Fibroblast of skin of scalp (primary cell): ENCODE measurements at places on chromosomes 2 and 18.

DNA sequence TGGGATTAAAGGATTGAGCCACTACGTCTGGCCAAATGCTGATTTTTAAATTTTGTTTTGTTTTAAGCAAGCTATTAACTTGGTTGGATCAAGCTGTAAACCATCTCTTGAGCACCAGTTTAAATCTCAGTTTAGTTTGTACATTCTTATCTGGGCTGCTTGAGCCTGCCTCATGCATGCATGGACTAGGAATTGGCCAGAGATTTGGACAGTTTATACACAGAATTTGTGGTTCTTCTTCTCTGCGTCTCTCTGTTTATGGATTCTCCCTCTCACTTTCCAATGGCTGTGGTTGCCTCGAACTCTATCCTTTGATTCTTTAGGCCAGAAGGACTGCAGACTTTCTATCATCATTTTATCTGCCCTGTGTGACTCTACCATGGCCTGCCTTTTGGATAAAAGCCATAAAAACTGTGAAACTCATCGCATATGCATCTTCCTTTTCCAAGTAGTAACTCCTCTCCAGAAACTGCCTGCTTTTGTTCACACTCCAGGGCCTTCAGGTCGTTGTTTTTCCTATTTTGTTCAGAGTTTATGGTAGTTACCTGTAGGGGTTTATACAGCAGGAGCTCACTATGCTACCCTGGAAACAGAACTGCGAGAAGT lies 32.5 kb upstream of the PLB1 start:
- no peak for DNase-seq

DNA sequence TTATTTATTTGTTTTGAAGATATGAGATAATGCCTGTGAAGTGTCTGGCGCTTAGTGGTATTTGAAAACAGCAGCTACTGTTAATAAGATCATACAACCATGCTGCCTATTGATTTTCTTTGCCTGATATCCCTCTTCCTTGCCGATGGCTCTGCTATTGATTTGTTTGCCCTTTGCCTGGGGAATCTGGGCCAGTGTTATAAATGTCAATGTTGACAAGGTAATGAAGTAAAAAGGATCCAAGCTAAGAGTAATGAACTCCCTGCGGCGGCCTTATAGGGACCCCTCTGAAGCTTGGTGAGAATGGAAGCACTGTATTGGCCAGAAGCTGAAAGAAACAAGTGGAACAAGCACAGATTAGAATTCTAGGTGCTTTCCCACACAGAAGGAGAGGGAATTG lies 854.6 kb downstream of the CNTNAP5 start:
- DNase-seq: no peak

- DNase-seq: no peak
Measured at GRCh38 chr2:144133936-144134665, 385.8 kb downstream of the ZEB2 start.

DNA sequence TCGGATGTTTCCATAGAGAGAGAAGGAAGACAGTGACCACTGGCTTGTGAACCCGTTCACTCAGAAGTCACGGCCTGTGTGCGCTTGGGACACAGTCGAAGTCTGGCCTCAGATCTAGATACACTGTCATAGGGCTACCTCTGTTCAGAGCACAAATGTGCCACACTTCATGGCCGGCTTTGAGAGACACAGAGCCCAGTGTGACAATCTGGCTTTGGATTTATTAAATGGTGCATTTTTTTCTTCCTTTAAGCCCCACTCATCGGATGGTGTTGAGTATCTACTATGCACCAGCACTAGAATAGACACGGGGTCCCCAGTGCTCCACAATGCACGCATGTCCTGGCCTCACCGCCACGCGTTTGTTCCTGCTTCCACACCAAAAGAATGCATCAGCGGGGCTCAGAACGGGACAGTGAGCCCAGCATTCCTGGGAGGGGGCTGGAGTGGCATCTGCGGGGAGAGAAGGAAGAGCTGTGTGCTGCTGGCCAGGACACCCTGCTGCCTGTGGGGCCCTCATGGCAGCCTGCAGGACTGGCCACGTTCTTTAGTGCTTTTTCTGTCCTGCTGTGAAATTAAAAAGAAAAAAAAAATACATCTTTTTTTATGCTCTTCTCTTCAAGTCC lies 738.9 kb upstream of the SALL3 start:
- DNase-seq: no peak

DNA sequence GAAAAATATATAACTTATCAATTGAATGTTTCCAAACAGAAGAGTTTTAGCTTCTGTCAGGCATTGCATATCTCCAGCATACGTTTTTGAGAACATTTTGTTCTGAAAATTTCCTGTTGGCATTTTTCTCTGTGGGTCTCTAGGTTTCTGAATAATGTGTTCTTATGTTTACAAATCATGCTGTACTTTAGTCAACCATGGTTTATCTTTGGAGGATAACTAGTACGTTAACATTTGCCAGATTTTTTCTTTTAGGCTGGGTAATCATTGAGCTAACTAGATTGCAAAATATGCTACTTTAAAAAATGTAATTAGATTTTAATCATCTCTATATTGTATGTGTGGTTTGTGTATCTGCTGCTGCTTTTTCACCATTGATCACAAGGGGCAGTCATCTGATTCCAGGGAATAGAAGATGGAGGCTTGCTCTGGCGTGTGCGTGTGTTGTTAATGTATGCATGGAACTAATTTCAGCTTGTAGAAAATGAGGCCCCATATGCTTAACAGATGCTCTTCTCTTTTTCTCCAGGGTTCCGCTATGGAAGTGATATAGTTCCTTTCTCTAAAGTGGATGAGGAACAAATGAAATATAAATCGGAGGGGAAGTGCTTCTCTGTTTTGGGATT lies 21.3 kb downstream of the XRCC5 start:
- no peak for DNase-seq

DNA sequence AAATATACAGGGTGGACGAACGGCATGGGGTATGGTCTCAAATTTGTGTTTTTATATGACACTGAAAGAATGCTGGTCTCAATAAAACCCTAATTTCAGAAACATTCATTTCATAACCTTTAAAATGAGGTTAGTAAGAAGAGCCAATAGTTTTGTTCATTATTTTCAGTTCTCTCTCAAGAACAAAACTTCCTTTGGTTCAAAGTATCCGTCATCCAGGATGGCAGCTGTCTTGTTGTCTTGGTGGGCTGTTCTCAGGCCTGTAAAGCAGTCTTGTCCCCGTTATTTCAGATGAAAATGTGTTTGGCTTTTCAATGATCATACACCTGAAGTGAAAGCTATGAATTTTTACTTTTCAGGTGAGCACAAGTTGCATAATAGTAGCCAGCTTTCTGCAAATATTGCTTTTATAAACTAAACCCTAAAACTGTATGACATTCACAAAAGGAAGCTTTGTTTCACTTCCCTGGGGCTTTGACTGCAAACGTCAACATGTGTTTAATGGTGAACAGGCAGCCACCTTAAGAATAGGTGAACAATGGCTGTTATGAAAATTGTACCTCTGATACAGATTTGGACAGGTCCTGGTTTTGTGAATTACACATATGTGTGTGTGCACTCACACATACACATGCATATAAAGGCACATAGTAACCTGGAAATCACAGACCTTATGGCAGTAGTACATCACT lies 2.6 kb downstream of the IL18RAP start:
- DNase-seq: no peak

- DNase-seq: no peak
Measured at GRCh38 chr2:177708660-177709444, 316.3 kb downstream of the AGPS start.

GRCh38 chr2:170284205-170284604 lies 106.3 kb downstream of the MYO3B start:
- no peak for DNase-seq

GRCh38 chr2:119673796-119674195 lies 5.2 kb upstream of the TMEM177 start:
- no peak for DNase-seq

- DNase-seq: peak; percentile 23
Measured at GRCh38 chr2:53969968-53970723, 647 bp downstream of the PSME4 start.

- DNase-seq: no peak
Measured at GRCh38 chr18:4586731-4587130, 131.6 kb upstream of the DLGAP1 start.

- no peak for DNase-seq
Measured at GRCh38 chr2:39218391-39218790, 25.4 kb downstream of the CDKL4 start.

- no peak for DNase-seq
Measured at GRCh38 chr2:55235724-55236538, 3.4 kb downstream of the RPS27A start.

DNA sequence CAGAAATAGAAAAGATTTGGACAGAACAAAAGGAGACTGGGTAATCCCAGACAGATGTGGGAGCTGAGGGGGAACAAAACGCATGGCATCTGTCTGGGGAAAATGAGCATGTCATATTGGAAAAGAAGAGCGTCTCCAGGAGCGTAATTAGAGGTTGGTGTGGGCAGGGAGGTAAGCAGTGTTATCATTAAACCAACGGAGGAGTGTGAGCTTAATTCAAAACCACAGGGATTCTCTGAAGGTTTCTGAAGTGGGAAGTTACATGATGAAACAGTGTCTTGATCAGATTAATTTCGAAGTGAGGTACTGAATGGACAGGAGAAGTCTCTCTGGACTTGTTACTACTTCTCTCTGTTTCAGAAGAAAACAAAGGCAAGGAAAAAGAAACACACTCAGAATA lies 53.3 kb downstream of the DTNB start:
- no peak for DNase-seq

GRCh38 chr2:218125095-218125494 lies 733 bp upstream of the CXCR2 start:
- no peak for DNase-seq

GRCh38 chr18:58501066-58501896 lies 127.6 kb downstream of the ALPK2 start:
- DNase-seq: no peak

- peak; percentile 69 for DNase-seq
Measured at GRCh38 chr2:60674524-60675165, 81.4 kb upstream of the PAPOLG start.

DNA sequence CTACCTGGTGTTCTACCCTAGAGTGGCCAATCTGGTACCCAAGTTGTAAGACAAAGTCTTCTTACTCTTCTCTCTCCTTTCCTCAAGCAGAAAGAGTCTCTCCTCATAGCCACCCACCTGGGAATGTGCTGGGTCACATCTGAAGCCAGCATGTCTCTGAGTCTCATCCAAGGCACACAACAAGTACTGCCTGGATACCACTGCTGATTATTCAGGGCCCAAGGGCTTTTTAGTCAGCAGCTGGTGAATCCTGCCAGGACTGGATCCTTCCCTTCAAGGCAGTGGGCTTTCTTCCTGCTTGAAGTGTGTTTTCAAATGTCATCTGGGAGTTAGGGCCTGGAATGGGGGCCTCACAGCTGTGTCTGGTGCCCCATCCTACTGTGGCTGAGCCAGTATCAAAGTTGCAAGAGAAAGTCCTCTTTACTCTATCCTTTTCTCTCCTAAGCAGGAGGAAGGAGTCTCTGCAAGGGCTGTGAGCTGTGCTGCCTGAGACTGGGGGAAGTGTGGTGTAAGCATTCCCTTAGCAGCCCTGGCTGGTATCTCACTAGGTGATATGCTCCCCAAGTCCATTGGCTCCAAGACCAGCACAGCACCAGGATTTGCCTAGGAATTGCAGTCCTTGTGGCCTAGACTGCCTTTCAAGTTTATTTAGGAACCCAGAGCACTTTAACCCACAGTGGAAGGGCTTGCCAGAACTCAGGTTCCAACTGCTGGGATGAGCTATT lies 27.2 kb downstream of the OXER1 start:
- DNase-seq: no peak

DNA sequence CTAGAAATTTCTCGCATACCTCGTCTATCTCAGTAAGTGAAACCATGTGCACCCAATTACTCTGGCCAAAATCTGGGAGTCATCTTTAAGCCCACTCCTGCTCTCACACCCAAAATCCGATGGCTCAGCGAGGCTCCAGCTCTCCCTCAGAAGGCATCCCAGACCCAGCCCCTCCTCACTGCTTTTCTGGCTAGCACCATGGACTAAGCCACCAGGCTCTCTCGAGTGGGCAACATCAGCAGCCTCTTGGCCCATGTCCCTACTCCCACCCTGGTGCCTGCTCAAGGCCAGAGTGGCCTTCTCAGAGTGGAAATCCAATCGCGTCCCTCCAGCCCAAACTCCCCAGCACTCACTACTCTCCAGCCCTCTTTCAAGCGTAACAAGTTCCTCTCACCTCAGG lies 27.2 kb downstream of the TNS1 start:
- DNase-seq: peak; percentile 42

DNA sequence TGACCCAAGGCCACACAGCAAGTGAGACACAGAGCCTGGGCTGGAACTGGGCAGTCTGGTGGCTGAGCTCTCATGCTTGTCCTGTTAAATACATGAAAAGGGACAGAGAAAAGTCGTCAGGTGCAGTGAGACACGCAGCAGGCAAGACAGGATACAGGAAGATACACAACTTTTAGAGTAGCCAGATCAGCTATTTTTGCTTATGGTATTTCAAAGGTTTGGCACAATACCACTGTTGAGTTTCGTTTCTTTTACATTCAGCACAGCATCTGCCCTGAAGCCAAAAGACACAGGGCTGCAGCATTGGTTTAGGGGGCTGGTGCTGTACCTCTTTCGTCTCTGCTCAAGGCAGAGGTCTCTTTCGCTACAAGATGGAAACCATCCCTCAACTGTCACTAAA lies 14.0 kb downstream of the FHL2 start:
- DNase-seq: no peak

- DNase-seq: no peak
Measured at GRCh38 chr2:212595036-212595654, 56.5 kb upstream of the ERBB4 start.

DNA sequence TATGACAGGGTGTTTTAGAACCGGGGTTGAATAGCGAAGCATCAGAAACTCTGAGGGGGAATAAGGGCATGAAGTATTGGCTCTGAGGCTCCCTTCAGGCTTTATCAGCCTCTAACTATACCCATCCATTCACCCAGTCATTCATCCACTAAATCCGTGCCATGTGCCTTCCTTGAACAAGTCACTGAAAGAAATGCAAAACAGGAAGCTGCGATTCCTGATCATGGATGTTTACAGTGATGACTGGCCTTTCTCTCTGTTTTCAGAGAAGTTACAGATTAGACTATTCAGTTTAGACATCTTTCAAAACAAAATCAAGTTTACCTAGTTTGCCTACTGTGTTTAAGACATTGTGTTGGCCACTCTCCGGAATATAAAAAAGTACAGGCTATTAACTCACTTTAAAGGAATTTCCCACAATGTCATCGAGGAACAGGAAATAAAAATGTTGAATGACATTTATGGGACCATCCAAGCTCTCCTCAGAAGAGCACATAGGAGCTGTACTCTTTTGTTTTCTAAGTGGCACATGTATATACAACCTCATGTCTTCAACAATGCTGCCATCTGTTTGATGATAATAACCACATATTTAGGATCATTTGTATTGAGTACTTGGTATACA lies 43.8 kb upstream of the SLC14A1 start:
- no peak for DNase-seq

GRCh38 chr2:233208382-233209116 lies 42.9 kb upstream of the ATG16L1 start:
- DNase-seq: peak; percentile 28

GRCh38 chr18:61435064-61435652 lies 101.9 kb downstream of the CDH20 start:
- peak; percentile 12 for DNase-seq
